Right cardiac atrium (tissue), 5 donors: ENCODE measurements at places on chromosomes 13 and 19. TPM values are rescaled to one million over a fixed set of nuclear protein-coding genes. Genes with fewer than 3 reads are reported as not detected.

GRCh38 chr13:85549819-85550218, 249.4 kb downstream of the SLITRK6 start:
- no peak for DNase-seq

DNA sequence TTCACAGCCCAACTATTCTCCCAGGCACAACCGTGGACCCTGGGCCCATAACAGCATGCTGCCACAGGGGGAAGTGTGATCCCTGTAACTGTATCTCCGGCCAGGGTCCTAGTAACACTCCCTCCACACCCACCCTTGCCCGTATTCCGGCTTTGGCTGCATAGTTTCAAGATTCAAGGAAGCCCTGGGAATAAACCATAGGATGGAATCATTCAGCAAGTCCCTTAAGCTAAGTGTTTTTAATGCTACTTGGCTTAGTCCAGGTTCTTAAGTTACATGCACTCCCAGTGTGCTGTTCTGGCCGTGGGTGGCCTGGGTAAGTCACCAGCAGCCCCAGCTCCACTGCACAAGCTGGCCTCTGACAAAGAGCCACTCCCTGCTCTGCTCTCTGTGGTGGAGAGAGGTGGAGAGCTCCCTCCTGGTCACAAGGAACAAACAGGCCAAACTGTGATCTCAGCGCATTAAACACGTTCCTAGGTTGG, 532.4 kb upstream of the SGCG start:
- DNase-seq, result no peak

GRCh38 chr13:21837841-21838551, 167.1 kb downstream of the FGF9 start:
- DNase-seq, result no peak

Gene NLRP4
- not detected for total RNA-seq

DNA sequence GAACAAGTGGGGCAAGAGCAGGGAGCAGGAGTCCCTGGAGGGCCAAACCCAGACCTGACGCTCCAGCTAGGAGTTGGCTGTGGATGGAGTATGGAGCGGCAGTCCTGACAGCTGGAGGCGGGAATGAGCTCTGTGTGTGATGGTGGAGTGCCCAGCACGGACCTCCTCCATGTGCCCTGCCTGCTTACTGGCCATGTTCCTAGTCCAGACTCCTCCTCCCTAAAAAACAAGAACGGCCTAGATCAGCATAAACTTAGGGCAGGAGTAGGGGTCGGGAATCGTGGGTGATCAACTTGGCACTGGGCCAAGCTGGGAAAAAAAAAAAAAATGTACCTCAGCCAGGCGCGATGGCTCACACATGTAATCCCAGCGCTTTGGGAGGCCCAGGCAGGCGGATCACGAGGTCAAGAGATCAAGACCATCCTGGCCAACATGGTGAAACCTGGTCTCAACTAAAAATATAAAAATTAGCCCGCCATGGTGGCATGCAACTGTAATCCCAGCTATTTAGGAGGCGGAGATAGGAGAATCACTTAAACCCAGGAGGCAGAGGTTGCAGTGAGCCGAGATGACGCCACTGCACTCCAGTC, 29.5 kb downstream of the LTBP4 start:
- no peak for DNase-seq

Gene DHX34
- total RNA-seq, result 5.5 TPM

DNA sequence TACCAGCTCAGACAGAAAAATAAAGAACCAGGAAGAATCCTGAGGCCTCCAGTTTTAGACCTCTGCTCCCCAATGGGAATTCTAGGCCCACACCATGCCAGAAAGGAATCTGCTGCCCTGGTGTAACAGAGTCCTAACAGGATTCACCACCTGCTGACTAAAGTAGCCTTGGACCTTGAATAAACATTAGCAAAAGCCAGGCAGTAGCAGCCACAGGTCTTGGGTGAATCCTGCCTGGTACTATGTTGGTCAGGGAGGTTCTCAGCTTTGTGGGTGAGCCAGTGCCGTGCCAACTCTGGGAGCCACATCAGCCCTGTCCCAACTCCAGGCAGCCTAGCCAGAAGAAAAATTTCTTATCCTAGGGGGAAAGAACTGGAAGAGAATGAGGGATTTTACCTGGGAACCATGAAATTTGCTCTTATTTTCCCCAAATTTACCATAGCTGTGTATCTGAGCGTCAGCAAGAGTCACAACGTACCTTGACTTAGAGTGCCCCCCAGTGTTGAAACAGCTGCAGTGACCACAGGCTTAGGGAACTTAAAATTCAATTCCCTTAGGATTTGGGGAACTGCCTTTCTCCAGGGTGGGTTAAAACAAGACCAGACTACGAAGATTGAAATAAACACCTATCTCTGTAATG, 1895.6 kb upstream of the PRR20A start:
- DNase-seq, result no peak

Gene SOX1
- not detected for total RNA-seq

Gene ICAM5
- 1.0 TPM for total RNA-seq

DNA sequence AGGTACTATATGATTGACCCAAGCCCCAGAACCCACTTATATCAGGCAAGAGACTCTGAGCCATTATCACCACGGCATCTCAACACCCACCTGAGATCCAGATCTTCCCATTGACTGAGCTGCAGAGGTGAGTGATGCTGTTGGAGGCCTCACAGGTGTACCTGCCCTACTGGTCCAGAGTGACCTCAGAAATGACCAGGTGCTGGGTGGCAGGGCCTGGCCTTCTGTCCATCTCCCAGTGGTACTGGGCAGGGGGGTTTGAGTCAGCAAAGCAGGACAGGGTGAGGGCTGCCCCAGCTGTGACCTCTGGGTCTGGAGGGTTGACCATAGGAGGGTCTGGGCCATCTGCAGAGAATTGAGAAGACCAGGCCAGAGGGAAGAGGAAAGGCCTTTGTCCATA, 13.2 kb upstream of the CEACAM20 start:
- no peak for DNase-seq

DNA sequence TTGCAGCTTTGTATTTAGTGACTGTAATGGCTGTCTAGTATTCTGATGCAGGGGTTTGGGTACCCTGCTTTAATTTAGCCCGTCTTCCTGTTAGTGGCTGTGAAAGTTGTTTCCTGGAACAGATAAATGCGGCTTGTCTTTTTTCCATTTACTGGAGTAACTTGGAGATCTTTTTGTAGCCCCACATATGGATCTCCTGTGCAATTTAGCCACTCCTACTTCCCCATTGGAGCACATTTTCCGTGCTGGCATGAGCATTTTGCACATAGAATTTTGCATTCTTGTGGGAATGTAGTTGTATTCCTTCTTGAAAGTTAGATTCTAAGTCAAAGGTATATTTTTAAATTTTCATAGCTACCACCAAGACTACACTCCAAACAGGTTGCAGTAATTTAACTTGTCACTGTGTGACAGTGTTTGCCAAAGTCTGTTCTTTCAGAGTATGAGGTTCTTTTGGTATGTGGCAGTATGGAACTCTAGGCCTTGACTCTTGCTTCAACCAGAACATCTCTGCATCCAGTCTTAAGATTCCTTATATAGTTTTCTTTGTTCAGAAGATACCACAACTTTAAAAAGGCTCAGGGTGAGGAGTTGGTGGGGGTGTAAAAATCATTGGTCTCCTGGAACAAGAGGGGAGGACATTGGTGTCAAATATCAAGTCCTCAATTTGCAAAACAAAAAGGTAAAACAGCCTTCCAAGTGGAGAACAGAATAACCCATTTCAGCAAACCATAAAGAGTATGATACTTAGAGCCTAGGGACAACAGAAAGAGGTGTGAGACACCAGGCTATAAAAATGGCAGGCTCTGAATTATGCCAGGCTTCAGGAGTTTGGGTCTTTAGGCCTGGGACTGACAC, 21.1 kb upstream of the CCDC97 start:
- no peak for DNase-seq

GRCh38 chr19:3771906-3772455, at the start of gene RAX2:
Gene RAX2 (minus strand): TSS chr19:3772228. CDS start chr19:3771742, 486 bp downstream.
- peak; percentile 30 for DNase-seq

GRCh38 chr19:48779636-48780035, 24.3 kb downstream of the FGF21 start:
- DNase-seq, result no peak

- peak; percentile 72 for DNase-seq
Observed at GRCh38 chr13:37127691-37128241, 22.3 kb upstream of the CSNK1A1L start.

GRCh38 chr19:47863514-47863936, 4.5 kb downstream of the TPRX2 start:
- DNase-seq, result peak; percentile 94

GRCh38 chr13:47148543-47148942, 251.7 kb upstream of the HTR2A start:
- DNase-seq, result no peak

Gene COX7A1
- 2,458 TPM for total RNA-seq

- DNase-seq, result peak; percentile 64
Observed at GRCh38 chr19:34232566-34233481, 21.5 kb upstream of the GARRE1 start.

- no peak for DNase-seq
Observed at GRCh38 chr19:7194566-7194965, 99.6 kb downstream of the INSR start.

DNA sequence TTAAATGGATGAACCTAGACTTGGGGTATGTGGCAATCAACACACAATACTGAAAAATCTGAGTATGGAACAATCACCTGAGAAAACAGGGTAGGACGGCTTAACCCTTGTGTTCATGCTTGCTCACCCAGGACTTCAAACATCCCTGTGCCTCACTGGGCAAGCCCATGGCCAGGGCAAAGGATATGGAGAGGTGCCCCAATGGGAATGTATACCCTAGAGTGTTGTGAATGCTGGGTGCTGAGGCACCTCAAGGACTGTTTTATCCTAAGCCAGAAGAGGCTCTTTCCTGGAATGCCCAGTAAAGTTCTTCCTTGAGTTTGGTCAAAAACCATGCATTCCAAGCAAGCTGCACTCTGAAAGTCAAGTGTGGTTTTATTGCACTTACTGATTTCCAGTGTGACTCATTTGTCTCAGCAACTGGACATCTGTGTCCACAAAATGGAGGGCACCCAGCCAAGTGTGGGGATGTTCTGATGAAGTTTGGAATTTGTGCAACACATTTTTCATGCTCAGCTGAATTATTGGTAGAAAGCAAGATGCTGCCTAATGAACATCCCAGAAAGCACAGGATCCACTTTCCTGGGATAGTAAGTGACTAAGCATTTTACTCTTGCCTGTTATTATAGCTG, 531.3 kb downstream of the RFC3 start:
- DNase-seq, result peak; percentile 31

DNA sequence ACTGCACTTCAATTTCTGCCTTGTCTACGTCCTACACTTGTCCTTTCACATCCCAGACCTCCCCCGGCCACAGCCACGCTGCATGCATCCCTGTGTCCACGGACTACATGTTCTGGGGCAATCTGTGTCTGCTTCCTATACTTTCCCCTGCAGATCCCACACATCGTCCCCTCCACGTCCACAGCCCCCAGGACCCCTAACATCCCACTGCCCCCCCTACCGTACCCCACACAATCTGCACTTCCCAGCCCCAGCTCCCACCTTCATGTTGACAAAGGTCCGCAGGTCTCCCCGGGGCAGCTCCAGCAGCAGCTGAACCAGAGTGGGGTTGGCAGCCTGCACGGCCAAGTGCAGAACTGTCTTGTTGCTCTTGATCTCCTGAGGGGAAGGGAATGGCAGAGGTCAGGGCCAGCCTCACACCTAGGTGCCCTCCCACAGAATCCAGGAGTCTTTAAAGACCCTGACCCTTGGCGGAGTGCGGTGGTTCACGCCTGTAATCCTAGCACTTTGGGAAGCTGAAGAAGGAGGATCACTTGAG, 10.2 kb downstream of the NFKBID start:
- no peak for DNase-seq

DNA sequence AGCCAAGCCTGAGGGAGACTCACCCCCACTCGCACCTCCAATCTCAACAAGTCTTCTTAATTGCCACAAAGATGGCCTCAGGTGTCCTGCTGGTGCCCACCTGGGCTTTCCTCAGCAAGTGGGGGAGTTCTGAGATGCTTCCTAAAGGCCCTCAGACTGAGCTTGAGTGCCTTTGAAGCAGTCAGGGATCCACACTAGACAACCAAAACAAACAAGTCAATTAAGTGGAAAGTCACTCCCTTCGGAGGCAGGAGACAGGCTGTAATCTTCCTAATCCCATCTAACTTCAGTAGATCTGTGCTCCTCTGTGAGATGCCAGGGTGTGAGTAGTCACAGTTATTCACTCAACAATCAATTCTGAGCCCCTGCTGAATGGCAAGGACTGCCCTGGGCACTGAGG, 68.3 kb upstream of the SERP2 start:
- no peak for DNase-seq

GRCh38 chr13:22223411-22223810, 552.5 kb downstream of the FGF9 start:
- DNase-seq, result no peak

GRCh38 chr13:30105381-30105780, 202.0 kb downstream of the KATNAL1 start:
- DNase-seq, result no peak

GRCh38 chr13:102599426-102600012, 2.7 kb downstream of the TPP2 start:
- no peak for DNase-seq

DNA sequence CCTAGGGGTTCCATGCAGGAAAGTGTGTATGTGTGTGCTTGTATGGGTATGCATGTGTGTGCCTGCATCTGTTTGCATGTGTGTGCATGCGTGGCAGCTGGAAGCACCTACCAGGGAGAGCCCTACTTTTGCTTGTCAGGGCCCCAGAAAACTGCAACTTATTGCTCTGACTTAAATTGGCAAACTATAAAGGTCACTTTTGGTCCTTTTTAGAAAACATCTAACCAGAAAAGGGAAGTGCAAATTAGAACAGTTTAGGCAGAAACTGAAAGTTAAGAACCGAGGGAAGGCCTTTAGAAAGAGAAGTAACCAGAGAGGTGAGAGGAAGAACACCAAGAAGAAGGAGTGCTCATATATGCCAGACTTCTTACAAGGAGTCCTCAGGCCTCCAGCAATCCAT, 32.5 kb downstream of the DLEU7 start:
- no peak for DNase-seq

Gene ERICH6B
- not detected for total RNA-seq

GRCh38 chr13:101053301-101054093, 362.8 kb downstream of the NALCN start:
- no peak for DNase-seq

Gene MYO1F
- 11.6 TPM for total RNA-seq

Gene ONECUT3
- total RNA-seq, result not detected

Gene NFIX
- 166 TPM for total RNA-seq

DNA sequence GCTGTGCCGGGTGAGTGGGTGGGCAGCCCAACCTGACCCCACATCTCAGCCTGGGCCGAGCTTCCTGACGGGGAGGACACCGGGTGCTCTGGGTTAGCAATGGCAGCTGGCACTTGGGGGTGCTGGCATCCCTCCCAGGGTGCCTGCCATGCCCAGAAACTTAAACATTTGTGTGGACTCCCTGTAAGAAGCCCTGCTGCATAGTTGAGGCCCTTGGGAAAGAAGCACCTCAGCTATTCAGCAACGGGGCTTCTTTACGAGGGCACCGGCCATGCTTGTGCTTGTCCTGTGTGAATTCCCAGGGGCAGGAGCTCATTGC, 33.8 kb upstream of the MEDAG start:
- peak; percentile 53 for DNase-seq

DNA sequence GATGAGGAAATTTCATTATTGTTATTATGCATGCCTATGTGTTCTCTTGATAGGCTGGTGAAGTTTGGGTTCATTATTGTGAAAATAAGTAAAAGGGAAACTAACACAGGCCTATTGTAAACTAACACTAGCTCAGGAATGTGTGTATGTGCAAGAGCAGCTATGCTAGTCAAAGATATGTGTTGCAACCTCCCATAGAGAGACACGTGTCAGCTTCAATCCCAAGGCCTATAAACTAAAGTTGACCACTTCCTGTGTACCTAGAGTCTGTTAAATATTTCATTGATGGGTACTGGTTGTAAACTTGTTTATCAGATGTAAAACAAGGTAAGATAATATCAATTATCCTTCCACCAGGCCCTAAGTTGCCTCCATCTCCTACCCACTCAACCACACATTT, 44.7 kb upstream of the ZNF30 start:
- no peak for DNase-seq

Gene KASH5
- total RNA-seq, result not detected
